Activated T-helper 1 cell treated with Interleukin-2 at 50 U/mL for 16 hours (primary cell): ENCODE measurements at places on chromosomes 2 and 18.

DNA sequence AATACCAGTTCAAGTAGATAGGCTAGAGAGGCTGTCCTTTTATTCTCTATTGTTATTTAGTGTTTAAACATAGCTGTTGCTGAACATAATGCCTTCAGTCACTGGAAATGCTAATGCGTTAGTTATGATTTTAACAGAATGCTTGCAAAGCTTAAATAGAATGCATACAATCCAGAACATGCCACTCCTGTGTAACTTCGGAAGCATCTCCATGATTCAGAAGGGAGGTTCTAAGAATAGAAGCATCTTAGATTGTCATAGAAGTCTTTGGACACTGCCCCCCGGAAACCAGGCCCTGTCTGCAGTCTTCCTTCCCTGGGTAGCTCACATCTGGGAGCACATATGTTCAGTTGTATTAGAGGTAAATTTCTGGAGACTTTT, 73.2 kb downstream of the ZNF532 start:
- no peak for DNase-seq

GRCh38 chr2:205323929-205324328, 358.4 kb upstream of the NRP2 start:
- DNase-seq, result no peak

- DNase-seq, result peak; percentile 40
These were observed 775 bp downstream of the RNF125 start for GRCh38 chr18:32019251-32019948.

GRCh38 chr2:240121190-240121589, 14.9 kb downstream of the COPS9 start:
- DNase-seq, result no peak

- DNase-seq, result peak; percentile 19
These were observed 39.8 kb upstream of the ADCYAP1 start for GRCh38 chr18:864872-865273.

DNA sequence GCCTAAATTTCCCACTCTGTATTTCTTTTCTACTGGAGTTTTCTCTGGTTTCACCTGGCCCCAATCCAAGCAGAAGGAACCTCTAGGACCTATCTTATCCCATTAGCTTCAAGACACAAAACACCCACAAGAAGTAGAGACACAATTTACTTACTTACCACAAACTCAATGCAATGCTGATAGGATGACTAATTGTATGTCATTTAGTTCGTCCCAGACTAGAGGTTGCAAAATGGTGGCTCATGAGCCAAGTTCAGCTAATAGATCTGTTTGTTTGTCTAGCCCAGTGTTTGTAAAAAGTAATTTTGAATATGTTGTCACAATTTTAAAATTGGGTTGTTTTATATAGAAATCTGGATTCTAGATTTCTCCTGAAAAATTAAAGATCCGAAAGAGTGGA, 34.7 kb upstream of the ZSWIM2 start:
- no peak for DNase-seq
